Stimulated activated CD8-positive, alpha-beta memory T cell treated with anti-CD3 and anti-CD28 coated beads, Interleukin-2, amount 100 ng/mL, for 1 hour (primary cell): ENCODE measurements at places on chromosomes 3 and 15.

GRCh38 chr15:69034352-69034751 lies 19.9 kb downstream of the NOX5 start:
- no peak for DNase-seq

DNA sequence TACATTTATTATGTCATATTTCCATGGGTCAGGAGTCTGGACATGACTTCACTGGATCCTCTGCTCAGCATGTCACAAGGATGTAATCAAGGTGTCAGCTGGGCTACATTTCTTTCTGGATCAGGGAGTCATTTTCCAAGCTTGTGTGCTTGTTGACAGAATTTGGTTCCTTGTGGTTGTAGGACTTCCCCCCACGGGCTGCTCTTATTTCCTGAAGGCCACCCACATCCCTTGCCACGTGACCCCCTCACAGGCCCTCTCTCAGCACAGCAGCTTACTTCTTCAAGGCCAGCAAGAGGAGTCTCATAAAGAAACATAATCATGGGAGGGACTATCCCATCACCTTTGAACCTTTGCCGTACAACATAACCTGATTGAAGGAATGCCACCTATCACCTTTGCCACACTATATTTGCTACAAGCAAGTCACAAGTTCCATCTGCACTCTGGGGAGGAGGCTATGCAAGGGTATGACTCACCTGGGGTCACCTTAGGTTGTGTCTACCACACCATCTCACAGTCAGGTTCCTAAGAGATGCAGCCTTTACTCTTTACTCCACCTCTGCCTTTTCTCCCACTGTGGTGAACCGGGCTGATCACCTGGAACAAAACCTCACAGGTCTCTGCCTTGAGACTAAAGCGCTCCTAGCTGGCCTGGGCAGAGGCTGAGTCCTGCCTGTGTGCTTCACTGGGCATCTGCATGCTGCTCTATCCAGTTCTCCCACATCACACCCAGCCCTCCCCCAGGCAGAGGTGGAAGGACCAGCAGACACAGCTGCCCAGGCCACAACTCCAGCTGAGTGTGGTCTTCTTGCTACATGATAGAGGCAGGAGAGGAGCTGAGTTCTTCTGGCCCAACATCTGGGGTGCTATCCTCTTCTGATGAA lies 13.5 kb downstream of the RAB6B start:
- DNase-seq: no peak

- no peak for DNase-seq
Measured at GRCh38 chr3:63207066-63207590, 71.0 kb upstream of the SYNPR start.

GRCh38 chr3:147411238-147411814 lies 2.2 kb downstream of the ZIC1 start:
- no peak for DNase-seq

- DNase-seq: no peak
Measured at GRCh38 chr15:101161656-101162055, 90.2 kb downstream of the CHSY1 start.

DNA sequence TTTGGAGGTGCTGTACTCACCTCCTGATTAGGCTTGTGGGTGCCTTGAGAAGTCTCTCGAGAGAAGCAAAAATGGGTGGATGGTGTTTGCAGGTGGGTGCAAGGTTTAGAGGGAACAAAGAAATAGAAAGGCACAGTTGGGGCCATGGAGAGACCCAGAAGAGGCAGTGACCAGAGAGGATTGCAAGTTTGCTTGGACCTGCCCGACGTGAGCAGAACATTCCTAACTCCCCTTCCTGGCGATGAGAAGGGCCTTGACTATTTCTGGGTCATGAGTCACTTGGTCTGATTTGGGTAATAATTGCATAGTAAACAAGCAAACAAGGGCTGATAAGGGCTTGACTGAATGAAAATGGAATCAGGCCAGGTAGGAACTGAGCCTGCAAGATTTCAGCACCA lies 7.0 kb upstream of the CTSH start:
- DNase-seq: no peak

DNA sequence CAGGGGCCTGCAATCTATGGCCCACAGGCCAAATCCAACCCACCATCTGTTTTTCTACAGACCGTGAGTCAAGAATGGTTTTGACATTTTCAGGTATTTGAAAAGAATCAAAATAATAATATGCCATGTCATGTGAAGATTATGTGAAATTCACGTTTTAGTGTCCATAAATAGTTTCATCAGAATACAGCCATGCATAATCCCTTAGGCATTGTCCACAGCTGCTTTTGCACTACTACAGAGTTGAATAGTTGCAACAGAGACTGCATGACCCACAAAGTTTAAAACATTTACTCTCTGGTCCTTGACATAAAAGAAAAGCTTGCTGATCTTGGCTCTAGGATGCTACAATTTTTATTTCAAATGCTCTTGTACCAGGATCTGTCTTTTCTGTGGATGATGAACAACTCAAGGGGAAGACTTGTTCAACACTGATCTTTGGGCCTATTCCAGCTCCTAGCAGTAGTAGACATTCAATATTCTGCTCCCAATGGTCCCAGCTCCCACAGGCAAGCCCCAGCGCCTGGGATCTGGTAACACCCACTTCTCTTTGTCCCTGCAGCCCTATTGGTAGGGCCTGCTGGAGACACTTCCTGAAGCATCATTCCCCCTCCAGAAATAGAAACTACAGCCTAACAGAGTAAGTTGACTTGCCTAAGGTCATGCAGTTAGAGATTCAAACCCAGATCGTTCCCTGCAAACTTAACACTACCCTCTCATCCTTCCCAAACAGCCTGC lies 76.9 kb downstream of the MRPL46 start:
- DNase-seq: no peak

- no peak for DNase-seq
Measured at GRCh38 chr3:8784676-8785435, 15.4 kb upstream of the OXTR start.

- DNase-seq: no peak
Measured at GRCh38 chr3:149251186-149251585, 29.6 kb upstream of the CP start.

- no peak for DNase-seq
Measured at GRCh38 chr15:78507831-78508160, 419 bp downstream of the HYKK start.

DNA sequence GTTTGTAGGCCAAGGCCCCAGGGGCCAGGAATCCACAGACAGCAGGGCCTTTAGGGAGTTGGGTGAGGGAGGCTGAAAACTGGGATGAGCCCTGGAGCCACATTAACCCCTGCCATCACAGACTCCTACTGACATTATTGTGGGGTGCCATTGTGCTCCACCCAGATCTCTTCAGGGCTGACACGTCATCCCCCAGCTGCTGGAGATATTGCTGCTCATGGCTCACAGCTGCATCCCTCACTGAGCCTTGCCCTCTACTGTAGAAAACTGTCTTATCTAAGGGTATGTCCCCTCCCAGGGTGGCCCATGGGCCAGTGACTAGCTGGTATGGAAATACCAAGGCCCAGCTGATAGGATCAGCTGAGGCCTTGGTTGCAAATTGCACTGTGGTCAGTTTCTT lies 87.3 kb upstream of the PRR23C start:
- no peak for DNase-seq

GRCh38 chr15:76114561-76114960 lies 54.8 kb downstream of the TMEM266 start:
- no peak for DNase-seq

DNA sequence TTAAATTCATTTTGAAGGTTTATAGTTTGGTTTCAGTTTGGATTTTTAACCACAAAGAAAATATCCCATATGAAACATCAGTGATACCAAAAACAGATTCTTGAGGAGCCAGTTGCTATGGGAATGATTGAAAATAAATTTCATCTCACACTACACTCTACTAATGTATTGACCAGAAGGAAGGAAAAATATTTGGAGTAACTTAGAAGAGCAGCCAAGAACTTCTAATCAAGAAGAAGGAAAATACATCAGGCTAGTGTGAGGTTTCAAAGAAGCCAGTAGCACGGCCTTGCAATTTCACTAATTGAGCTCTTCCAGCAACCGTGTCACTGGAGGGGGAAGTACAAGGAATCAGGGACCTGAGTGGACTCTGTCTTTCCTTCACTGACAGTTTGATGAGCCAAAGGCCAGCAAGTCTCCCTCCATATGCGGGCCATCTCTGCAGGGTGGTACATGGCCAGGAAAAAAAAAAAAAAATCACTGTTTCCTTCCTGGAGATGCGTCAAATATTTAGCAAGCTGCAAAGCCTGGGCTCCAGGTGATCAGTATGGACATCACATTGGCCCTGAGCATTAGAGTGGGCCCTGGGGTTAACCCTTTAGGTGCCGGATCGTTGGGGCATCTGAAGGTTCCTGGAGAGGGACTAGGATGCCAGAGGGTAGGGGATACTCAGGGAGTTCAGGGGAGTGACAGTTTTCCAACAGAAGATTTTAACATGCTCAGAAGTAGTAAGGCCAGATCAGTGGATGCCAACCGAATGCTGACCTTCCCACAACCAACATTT lies 37.1 kb downstream of the SLC12A8 start:
- DNase-seq: no peak

DNA sequence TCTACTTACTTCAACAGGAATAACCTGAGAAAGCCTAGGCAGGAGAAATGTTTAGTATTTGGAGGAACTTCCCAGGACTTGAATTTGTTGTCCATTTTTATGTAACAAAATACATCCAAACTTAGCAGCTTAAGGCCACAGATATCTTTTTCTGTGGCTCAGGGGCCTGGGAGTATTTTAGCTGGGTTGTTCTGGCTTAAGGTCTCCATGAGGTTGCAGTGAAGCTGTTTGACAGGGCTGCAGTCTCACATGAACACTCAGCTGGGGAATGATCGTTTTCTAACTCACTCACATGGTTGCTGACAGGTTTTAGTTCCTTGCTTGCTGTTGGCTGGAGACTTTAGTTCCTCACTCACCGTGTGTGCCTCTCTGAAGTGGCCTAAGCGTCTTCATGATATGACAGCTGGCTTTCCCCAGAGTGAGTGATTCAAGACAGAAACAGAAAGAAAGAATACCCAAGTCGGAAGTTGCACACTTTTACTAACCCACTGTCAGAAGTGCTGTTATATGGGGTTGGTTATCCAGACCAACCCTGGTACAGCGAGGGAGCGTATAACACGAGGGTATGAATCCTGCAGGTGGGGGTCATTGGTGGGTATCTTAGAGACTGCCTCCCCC lies 229.7 kb upstream of the TBL1XR1 start:
- no peak for DNase-seq

- no peak for DNase-seq
Measured at GRCh38 chr3:197241173-197241572, 57.2 kb downstream of the DLG1 start.

GRCh38 chr3:156038869-156039268 lies 81.5 kb upstream of the KCNAB1 start:
- DNase-seq: no peak

DNA sequence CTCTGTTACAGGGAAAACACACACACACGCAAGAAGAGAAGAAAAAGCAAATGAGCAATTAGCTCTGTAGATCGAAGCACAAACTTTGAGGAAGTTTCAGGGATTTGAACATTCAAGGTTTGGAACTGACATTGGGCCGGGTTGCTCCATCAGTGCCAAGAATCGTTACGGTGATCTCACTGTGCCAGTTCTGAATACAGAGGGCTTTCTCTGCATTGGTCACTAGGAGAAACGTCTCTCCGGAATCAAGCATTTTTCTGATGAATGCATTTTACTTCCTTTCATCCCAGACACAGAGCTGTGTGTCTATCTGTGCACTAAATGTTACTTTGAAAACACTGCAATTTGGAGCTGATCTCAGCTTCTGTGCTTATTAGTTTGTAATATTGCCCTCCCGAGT lies 11.2 kb downstream of the HRH1 start:
- DNase-seq: no peak

- no peak for DNase-seq
Measured at GRCh38 chr3:18847583-18848197, 300.6 kb upstream of the KCNH8 start.

DNA sequence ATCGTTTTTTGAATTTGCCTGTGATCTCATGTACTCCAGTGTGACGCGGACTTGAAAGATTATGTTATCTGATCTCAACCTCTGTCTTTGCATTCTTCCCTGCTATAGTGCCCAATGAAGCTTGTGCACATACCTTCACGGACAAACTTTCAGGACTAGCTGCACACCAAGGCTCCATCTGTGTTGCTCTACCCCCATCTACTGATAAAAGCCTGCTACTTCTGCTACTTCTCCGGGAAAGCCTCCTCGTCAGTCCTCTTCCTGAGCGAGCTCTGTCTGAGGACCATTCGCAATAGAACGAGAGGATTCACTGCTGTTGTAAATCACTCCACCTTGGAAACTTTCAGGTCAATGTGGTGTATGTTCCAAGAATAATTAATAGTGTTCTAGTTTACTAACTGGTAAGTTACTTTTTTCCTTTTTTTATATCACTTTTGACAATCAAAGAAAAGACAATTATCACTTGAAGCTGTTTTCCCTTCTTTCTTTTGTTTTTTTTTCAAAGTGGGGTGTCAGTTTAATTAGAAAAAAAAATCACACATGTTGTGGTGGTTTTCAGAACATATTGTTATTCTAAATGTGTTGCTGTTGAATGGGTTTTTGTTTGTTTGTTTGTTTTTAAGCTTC lies 217.6 kb downstream of the ARRDC4 start:
- DNase-seq: no peak

GRCh38 chr15:82810061-82810889 lies 847 bp downstream of the WHAMM start:
- DNase-seq: peak; percentile 4

DNA sequence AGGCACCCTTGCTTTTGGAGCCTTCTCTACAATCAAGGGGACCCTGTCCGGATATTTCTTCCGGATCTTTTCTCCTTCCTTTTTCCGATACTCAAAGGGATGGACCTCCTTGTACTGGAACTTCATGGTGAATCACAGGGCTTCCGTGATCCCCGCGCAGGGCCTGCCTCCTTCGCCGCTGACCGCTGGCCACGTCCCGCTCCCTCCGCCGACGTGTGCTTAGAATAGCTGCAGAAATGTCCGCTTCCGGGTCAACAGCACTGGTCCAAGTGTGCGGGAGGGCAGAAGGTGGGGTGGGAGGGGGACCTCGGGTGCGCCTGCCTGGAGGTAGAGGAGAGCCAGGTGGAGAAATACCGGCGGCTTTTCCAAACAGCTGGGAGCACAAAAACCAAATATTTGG lies 3.0 kb upstream of the ZNF774 start:
- DNase-seq: no peak

- DNase-seq: no peak
Measured at GRCh38 chr15:57592836-57593420, 1.2 kb downstream of the MYZAP start.

DNA sequence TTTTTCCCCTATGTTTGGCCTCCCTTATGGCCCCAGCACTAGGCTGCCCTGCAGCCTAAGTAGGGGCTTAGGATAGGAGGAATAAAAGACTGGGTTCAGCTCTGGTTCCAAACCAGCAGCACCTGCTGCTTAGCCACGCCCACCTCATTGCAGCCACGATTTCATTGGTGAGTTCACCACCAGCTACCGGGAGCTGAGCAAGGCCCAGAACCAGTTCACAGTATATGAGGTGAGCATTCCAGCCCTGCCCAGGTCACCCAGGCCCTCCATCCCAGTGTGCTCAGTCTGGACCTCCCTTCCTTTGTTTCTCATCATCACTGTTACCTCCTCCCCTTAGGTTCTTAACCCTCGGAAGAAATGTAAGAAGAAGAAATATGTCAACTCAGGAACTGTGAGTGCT lies 11.5 kb downstream of the CPNE9 start:
- no peak for DNase-seq

GRCh38 chr3:85255949-85256348 lies 297.2 kb downstream of the CADM2 start:
- DNase-seq: no peak
